ENCODE measurements at places on chromosomes 2 and 18.

- no peak for DNase-seq
Observed at GRCh38 chr2:7052404-7052803, 135.2 kb downstream of the RNF144A start.

GRCh38 chr2:176187899-176188773, at the start of gene HOXD1:
TSS of gene HOXD1 (plus strand) at chr2:176188668. CDS start at chr2:176188802, 134 bp downstream.
- peak; percentile 72 for DNase-seq

- DNase-seq = no peak
Observed at GRCh38 chr18:59927246-59927825, 27.5 kb downstream of the PMAIP1 start.

GRCh38 chr2:14901737-14902136, 269.2 kb downstream of the LRATD1 start:
- DNase-seq = no peak

DNA sequence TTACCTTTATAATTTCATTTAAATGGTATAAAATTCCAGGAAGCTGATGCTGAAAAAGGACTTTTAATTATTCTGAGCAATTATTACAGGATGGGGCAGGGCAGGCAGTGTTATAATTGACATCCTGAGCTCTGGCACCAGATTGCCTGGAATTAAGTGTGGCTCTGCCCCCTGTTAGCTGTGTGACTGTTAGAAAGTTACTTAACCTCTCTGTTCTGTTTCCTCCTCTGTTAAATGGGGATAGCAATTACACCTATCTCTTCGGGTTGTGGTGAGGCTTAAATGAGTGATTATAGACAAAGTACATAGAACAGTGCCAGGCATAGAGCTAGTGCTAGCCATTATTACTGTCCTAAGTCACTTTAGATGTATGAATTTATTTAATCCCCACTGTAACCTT, 327.3 kb downstream of the SMAD2 start:
- DNase-seq = no peak

DNA sequence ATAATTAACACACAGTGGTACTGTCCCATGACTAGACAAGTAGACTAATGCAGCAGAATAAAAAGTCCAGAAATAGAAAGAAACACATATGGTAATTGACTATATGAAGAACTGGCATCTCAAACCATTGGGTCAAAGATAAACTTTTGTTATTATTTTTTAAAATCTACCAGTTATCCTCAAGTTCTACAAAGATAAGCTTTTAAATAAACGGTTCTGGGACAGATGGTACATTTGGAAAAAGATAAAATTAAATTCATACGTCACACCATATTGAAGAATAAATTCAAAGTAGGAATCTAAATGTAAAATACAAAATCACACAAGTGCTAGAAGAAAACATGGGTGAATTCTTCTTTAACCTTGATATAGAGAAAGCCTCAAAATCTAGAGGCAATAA, 37.6 kb upstream of the PLEKHM3 start:
- no peak for DNase-seq

DNA sequence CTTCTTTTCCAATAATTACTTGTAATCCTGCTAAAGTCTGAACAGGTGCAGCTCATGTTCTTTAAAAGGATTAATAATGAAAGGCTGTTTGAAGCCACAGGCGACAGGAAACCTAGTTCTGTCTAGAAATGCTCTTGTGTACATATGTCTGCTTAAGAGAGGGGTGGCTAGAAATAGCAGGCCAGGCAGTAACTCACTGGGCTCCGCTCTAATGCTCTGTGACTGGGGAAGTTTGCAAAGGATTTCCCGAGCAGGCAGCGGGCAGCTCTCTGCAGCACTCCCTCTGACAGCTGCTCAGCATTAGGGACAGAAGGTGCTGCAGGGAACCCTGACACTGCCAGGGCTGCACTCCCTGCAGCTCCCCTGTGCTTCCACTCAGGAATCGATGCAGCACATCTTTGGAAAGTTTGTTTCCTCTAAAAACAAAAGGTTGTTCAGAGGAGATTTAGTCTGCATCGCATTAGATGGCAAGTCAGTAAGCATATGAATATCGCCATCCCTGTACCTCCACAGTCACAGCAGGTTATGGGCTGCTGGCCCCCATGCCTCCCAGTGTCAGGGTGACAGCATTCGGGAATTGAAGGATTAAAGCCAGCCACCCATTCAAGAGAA, 33.1 kb upstream of the TTC39C start:
- no peak for DNase-seq
